ENCODE measurements at places on chromosomes 1 and 21. TPM values are rescaled to one million over a fixed set of nuclear protein-coding genes. Genes with fewer than 3 reads are reported as not detected.

Gene PDZK1IP1
- polyA plus RNA-seq = not detected

Gene RYR2
- polyA plus RNA-seq = not detected

DNA sequence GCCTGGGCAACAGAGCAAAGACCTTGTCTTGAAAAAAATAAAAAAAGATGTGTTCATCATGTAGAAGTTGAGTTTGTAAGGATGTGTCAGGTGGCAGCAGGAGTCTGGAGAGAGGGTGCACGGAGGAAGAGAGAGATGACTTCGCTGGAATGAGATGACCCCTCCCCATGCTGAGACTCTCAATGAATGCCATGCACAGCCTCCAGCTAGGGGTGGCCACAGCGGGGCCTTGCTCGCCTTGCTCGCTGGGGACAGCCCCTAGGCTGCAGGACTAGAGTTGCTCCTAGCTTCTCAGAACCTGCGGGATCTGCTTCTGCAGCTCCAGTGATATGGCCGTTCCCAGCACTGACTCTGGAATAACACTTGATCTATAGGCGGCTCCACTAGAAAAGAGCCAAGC is 6.6 kb upstream of the C2CD2 start:
- no peak for DNase-seq

GRCh38 chr21:42407476-42407875 is 3.8 kb downstream of the UBASH3A start:
- DNase-seq = no peak

DNA sequence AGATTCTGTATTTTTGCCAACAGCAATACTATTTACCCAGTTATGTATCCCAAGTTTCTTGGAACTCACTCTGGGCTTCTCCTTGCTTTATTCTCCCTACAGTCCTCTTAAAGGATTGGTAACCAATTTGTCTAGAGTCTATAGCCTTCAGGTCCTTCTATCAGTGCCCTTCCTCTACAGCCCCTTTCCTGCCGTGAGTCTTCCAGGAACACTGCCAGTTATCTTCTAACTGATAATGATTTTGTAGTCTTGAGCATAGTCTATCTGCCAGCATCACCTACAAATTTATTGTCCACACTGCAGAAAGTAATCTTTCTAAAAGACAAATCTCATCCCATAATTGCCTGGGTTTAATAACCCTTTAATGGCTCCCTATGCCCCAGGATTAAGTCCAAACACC is 8.2 kb downstream of the LRRC8B start:
- no peak for DNase-seq

DNA sequence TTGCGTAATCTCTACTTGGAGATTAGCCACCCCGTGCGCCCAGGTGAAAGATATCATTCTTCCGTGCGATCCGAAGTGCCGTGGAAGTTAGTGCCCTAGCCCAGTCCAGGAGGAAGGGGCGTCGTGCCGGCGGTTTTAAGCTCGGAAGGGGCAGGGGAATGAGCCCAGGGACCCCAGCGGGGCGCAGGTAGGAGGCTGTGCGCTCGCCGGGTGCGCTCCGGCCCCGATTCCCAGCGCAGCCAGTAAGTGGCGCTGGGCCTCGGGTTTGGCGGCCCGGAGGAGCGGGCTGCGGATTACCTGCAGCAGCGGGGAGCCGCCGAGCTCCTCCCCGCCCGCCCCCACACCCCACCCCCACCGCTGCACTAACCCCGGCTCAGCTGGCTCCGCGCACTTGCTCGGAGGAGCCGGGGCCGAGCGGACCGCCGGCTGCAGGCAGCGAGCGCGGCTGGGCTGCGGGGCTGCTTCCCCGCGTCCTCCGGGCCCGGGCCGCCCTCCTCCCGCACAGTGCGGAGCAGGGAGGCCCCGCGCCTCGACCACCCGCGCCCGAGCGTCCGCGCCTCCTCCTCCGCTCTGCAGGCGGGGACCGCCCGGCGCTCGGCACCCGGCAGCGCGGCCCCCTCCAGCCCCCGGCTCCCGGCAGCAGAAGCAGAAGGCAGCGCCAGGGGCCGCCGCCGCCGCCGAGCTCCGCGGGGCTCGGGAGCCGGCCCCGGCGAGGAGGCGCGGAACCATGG is at the start of gene RYR2:
Gene RYR2, plus strand, starts transcription at position 390 of the 731 bp plus-strand sequence. Its CDS starts 338 bp downstream, at position 728.
- DNase-seq = no peak

GRCh38 chr1:8652467-8653046 is 164.9 kb downstream of the RERE start:
- no peak for DNase-seq

DNA sequence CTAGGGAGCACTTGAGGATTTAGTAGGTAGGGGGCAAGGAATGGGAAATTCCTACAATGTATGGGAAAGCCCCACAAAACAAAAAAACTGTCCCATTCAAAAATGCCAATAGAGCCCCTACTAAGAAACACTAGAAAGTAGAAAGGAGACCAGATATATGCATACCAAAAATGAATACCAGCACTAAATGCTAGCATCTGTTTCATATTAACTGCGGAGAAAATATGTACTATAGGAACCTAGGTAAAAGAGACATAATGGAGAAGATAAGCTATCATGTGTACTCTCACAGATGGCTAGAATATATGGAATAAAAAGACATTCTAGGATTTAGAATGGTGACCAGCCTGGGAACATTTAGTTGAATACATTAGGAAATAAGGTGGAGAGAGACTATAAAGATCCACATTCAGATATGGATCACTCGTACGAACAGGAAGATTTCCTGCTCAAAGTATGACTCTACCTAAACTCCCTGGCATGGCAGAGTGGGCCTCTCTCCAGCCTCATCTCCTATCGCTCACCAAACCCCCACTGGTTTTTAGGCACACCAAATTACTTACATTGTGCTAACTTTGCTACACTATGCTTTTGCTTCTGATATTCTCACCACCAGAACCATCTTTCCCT is 18.3 kb downstream of the ZNHIT6 start:
- DNase-seq = no peak

DNA sequence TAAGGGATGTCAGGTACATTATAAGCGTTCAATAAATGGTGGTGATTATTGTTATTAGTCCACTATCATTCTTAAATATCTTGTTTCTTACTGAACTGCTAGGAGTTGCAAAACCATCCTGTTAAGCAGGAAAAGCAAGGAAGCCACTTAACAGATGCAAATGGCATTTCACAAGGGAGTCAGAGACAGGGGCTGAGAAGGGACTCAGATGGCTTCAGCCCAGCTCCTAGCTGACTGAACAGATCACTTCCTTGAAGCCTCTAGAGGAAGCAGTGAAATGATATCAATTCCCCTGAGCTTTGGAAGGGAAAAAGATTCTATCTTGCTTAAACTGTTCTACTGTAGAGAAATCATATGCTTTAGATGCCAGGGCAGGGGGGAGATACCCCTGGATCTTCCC is 151.5 kb downstream of the ST6GALNAC5 start:
- DNase-seq = no peak

DNA sequence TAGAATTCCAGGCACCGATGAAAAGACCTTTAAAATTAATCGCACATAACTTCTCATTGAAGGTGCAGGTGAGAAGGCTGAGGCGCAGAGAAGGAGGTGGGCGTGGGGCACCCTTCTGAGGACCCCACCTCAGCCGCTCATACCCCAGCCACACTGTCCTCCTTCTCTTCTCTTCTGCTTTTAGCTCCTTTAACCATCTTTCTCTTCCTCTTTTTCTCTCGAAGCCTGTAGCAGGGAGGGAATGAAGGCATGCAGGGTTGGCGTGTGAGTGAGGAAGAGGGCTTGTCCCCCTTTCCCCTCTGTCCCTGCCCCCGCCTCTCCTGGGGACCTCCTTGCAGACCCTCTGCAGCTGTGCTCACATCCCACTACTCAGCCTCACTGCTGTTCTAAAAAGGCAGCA is 57.8 kb upstream of the CACNA1E start:
- no peak for DNase-seq

DNA sequence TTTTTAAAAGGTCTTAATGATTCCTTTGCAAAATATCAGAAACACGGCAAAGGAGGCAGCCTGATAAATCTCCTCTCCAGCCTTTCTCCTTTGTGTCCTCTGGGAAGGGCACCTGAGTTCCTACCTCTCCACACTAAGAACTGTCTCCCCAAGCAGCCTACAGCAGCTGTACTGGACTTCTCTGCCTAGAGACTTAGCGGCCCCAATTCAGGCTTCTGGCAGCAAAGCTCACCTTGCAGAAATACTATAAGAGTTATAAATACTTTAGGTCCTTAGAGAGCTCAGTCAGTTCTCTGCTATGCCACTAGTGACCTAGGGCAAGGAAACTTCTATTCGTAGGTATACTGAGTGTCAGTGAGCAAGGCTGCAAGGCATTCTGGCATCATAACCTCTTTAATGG is 33.9 kb downstream of the LRRC52 start:
- DNase-seq = no peak
